ENCODE measurements at places on chromosomes 4 and X.
A peak's percentile ranks its signal among the peaks of the same experiment; 100 is the strongest.

DNA sequence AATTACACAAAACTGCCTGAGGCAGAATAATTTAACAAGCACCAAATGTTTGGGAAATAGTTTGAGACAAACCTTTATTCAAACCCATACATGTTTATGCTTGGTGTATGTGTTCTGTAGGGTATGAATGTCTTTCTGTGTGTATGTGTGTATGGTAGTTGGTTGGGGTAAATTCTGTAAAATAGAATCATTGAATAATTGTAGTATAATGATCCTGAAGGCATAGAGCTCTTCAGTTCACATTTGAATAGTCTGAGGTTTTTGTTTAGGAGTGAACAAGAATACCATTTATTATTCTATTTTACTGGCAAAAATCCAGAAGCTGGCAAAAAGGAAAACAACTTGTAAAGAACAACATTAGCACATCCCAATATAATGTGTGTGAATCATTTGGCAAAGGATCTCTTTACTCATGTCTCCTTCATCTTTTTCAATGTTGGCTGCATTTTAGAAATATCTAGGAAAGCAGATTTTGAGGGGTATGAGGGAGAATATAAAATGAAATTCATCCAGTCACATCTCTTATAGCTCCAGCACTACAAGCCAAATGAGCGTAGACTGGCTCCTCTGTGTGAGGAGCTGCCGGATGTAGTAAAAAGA lies 360.0 kb downstream of the CHIC1 start:
- peak; percentile 7 for DNase-seq

DNA sequence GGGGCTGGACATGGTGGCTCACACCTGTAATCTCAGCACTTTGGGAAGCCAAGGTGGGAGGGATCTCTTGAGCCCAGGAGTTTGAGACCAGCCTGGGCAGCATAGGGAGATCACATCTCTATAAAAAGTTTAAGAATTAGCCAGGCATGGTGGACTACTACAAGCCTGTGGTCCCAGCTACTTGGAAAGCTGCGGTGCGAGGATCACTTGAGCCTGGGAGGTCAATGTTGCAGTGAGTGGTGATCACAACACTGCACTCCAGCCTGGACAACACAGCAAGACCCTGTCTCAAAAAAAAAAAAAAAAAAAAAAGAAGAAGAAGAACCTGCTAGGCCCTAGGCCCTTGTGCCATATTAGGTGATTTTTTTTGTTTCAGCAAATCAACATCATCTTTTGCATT lies 12.2 kb downstream of the SRD5A3 start:
- DNase-seq, result no peak

GRCh38 chrX:57573754-57574153 lies 18.1 kb upstream of the ZXDB start:
- DNase-seq, result peak; percentile 24

DNA sequence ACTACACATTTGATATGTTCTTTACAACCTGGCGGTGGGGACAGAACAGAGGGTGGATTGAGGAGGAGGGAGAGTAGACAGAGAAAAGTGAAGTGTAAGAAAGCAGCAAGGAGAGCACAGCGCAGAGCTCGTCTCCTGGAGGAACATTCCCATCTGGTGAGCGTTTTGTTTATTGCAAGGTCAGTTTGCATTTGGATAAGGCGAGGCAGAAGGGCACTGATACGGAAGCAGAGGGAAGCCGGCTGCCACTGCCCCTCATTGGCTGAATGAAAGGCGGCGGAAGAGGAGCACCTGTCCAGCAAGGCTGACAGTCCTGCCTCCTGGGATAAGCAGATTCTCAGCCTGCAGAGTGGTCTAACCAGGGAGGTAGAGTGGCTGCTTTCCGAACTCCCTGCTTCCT lies 83.2 kb downstream of the GPR143 start:
- peak; percentile 27 for DNase-seq

GRCh38 chr4:139167774-139168444 lies 9.1 kb downstream of the ELF2 start:
- peak; percentile 62 for DNase-seq

DNA sequence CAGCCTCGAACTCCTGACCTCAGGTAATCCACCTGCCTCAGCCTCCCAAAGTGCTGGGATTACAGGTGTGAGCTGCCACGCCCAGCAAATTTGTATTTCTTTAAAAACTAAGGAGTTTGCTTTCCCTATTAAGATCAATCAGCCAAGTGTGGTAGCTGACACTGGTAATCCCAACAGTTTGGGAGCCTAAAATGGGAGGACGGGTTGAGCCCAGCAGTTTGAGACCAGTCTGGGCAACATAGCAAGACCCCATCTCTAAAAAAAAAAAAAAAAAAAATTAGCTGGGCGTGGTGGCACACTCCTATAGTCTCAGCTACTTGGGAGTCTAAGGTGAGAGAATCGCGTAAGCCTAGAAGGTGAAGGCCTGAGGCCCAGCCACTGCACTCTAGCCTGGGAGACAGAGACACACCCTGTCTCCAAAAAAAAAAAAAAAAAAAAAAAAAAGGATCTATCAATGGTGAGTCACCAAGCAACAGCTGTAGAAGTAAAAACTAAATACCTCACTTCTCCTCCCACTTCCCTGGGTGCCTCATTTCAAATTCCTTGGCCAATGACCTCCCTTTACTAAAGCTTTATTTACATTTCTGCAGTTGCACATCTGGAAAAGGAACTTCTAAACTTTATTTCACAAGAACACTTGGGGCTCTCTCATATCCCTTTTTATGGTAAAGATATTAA lies 54.5 kb downstream of the LDB2 start:
- DNase-seq, result peak; percentile 66

- DNase-seq, result no peak
These were observed 44.4 kb downstream of the LRBA start for GRCh38 chr4:150970685-150971151.

DNA sequence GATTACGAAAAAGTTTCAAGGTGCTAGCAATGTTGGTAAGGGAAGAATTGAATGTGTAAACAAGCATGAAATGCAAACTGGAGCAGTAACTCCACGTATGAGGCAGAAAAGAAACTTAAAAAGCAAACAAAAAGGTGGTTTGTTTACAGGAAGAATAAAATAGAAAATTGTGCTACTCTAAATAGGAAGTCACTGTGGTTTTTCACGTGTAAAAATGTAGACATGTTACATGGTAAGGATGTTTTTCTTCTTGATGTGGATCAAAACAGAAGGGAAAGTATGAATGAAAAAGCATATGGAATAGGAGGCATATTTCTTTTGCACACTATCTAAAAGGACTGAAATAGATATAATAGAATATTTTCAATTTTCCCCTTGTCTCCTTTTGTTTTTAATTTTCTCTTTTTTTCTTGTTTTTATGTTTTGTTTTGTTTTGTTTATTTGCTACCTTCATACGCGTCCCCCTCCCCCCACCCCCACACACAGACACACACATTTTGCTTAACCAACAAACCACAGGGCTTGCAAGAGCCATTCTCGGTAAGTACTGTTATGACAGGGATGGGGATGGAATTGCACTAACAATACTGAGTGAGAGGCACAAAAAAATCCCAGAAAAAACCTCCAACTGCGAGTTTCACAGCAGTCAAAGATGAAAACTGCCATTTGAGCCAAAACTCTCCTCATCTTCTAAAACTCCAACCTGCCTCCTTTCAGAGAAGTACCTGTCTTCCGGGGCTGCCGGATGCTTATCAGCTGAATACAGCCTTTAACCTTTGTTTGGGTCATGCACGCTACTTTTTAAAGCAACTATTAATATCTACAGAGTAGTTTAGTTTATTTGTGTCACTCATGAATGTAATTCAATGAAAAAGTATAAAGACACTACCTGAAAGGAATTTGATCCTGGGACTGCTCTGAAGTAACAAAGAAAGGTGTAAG lies 135.8 kb downstream of the IL15 start:
- DNase-seq, result no peak

DNA sequence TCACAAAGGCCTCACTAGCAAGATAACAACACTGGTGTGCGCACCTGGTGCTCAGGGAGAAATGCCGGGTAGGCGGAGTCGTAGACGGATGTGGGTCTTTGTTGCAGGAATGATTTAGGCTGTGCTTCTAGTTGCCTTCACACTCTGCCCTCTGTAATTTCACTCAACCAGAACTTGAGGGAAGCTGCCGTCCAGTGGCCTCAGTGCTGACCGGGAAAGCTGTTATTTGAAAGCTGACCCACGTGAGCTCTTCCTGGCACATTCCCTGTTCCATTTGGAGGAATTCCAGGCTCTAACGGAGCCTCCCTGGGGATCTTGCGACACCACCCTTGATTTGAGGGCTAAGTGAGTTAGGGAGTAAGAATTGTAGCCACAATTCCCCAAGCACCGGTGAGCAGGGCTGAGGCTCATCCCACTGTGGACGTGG lies 15.9 kb downstream of the SH3TC1 start:
- DNase-seq, result peak; percentile 20

DNA sequence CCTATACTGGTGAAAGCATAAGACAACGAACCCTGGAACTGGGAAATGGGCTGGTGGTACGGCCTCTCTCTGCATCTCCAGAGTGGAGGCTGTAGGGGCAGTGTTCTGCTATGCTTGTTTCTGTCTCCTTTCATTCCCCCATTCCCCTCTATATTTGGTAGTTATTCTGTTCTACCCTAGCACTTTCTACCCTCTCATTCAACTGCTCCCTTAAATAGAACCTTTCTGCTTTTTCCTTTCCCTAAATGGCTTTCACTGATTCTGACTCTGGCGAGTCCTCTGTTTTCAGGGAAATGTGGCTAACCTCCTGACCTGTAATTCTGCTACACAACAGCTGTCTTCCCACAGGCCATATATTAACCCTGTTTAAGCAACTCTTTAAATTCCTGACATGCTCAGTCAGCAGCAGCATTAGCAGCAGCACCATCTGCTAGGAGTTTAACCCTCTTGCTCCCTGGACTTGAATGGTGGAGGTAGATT lies 94.2 kb downstream of the CXCL13 start:
- peak; percentile 84 for DNase-seq
